ENCODE measurements at places on chromosomes 1 and 21.

DNA sequence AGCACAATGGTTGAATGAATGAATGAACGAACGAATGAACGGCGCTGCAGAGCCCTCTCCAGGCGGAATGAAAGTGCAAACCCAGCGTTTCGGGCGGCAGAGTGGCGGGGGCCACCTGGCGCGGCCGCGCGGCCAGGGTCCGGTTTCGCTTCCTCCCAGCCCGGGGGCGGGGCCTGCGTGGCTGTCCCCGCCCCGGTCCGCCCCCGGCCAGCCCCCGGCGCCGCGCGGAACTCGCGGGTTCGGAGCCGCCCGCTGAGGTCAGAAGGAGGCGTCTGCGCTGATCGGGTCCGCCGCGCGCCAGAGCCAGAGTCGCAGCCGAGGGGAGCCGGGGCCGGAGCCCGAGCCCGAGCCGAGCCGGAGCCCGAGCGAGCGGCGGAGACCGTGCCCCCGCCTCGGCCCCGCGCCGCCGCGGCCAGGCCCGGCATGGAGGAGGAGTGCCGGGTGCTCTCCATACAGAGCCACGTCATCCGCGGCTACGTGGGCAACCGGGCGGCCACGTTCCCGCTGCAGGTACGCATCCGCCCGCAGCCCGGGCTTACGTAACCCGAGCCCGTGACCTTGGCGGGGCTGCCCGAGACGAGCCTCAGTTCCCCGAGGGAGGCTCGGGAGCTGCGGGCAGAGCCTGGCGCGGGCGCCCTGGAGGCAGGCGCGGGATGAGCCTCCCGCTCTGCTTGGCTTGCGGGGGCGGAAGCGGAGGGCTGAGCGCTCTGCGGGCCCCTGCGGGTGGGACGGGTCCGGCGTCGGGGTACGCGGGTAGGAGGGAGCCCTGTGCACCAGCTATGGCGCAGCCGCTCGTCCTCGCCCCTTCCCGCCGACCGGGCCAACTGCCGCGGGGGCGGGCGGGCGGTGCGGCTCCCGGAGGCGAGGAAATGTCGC lies at the start of gene PDXK:
PDXK (plus strand) TSS at position 258 of the 876 bp plus-strand sequence; CDS start at position 424, 166 bp downstream.
- H3K27ac ChIP-seq = peak within 1 kb of the TSS; percentile 93
- no peaks in the 10 kb centered on the region for H3K27me3 ChIP-seq
- H3K36me3 ChIP-seq = peaks cover 6% of the 10 kb centered on the region
- peak within 1 kb of the TSS; percentile 67 for H3K4me3 ChIP-seq
- peak; percentile 93 for DNase-seq

- H3K4me1 ChIP-seq = no peaks in the 10 kb centered on the region
- H3K27ac ChIP-seq = no peak overlapping the region
- DNase-seq = no peak
- H3K36me3 ChIP-seq = no peaks in the 10 kb centered on the region
- no peak overlapping the region for H3K4me3 ChIP-seq
These were observed 236.9 kb upstream of the DPYD start for GRCh38 chr1:98157524-98158313.

DNA sequence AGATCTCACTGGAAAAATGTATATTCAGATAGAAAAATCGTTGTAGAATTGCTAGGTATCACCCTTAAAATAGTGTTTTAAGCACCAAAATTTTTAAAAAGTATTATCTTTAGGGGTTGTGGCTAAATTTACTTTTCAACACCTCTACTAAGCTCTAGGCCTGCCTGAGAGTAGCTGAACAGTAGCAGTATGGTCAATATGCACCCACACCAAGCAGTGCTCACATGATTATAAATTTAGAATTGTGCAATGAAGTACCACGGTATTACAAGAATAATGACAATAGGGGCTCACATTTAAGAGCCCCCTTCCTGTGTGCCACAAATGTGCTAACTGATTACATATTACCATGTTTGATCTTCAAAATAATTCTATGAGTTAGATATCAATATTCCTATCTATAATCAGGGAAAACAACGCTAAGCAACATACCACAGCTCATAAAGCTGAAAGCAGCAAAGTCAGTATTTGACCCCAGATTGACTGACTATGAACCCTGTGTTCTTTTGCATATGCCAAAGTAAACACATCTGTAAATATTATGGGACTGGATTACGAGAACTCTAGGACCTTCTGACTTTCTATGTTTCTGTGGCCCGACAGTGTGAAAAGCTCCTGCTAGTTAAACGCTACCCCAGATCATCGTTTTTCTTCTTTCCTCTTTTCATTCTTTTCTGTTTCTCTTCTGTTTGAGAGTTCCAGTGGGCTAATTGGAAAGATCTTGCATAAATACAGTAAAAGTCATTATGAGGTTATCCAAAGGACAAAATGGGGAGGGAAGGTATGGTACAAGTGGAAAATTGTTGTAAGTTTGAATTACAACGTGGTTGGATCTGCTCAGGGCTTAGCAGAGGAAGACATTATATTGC lies 201.1 kb upstream of the C1orf87 start:
- H3K4me1 ChIP-seq = no peaks in the 10 kb centered on the region
- peak; percentile 69 for DNase-seq
- H3K4me3 ChIP-seq = no peak overlapping the region

GRCh38 chr21:42164064-42164789 lies 54.7 kb upstream of the ABCG1 start:
- H3K36me3 ChIP-seq = no peaks in the 10 kb centered on the region
- H3K4me3 ChIP-seq = no peak overlapping the region
- no peak overlapping the region for H3K27ac ChIP-seq
- no peaks in the 10 kb centered on the region for H3K27me3 ChIP-seq
- no peak for DNase-seq
